ENCODE measurements at places on chromosomes 11 and 22.

DNA sequence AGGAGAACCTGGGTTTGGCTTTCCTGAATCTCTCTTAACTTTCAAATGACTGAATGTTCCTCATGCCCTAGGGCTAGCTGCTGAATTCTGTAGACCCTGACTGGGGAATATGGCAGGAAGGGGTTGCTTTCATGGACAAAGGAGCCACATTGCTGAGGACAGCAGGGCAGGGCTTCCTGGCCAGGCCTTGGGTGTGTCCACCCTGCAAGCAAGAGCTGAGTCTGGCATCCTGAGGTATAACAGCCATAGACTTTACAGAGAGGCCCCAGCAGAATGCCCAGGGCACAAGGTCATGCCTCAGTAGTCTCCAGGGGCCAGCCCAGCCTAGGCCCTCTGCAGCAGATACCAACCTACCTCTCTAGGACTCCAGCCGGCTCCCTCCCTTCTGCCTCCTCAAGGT is 102.2 kb upstream of the RAG2 start:
- DNase-seq, result no peak

DNA sequence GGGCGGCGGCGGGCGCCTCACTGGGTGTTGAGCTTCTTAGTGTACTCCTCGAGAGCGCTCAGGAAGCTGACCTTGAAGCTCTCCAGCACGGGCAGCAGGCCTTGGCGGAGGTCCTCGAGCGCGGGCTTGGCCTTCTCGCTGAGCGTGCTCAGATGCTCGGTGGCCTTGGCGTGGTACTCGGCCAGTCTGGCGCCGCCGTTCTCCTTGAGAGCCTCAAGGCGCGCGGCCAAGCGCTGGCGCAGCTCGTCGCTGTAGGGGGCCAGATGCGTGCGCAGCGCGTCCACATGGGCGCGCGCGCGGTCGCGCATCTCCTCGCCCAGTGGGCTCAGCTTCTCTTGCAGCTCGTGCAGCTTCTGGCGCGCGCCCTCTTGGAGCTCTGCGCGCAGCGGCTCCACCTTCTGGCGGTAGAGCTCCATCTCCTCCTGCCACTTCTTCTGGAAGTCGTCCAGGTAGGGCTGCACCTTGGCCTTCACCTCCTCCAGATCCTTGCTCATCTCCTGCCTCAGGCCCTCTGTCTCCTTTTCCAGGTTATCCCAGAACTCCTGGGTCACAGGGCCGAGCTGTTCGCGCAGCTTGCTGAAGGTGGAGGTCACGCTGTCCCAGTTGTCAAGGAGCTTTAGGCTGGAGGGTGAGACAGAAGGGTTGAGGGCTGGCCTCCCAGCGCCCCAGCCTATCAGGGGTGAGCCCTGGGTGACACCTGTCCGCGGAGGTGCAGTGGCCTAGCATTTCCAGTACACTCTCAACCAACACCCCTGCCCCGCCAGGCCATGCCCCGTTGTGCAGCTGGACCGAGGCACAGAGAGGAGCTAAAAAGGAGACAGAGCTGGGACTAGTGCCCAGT is 1.4 kb downstream of the APOA1 start:
- peak; percentile 93 for DNase-seq

- DNase-seq, result no peak
Measured at GRCh38 chr22:49039625-49040024, 788.0 kb downstream of the BRD1 start.

DNA sequence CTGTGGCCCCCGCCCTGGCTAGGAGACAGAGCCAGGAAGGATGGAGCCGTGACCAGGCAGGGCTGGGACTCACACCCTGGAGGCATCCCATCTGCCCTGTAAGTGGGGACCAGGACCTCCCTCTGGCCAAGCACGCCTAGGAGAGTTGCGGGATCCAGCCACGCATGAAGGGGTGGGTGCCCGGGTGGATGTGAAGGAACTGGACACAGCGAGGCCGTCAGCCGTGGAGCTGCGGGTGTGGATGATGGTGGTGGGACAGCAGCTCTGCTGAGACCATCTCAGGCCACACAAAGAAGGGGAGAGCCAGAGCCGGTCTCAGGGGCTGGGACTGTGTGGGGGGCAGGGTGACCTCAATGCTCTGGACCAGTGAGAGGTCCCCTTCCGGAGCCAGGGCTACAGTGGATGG is 746.4 kb downstream of the BRD1 start:
- no peak for DNase-seq

DNA sequence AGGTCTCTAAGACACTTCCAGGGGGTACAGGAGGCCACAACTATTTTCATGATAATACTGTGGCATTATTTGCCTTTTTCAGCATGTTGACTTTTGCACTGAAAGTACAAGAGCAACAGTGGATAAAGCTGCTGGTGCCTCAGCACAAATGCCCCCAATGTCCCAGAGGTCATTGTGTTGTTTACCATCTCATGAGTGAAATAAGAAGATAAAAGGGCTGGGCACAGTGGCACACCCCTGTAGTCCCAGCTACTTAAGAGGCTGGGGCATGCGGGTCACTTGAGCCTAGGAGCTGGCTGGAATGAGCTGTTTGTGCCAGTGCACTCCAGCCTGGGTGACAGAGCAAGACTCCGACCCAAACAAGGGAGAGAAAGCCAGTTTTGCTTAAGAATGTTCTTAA is 72.6 kb upstream of the RAB1B start:
- no peak for DNase-seq

GRCh38 chr22:20509344-20510047 is 2.1 kb downstream of the MED15 start:
- peak; percentile 61 for DNase-seq

Data from HEK293T (cell line).